ENCODE measurements at places on chromosomes 6 and 20.
A peak's percentile ranks its signal among the peaks of the same experiment; 100 is the strongest.

DNA sequence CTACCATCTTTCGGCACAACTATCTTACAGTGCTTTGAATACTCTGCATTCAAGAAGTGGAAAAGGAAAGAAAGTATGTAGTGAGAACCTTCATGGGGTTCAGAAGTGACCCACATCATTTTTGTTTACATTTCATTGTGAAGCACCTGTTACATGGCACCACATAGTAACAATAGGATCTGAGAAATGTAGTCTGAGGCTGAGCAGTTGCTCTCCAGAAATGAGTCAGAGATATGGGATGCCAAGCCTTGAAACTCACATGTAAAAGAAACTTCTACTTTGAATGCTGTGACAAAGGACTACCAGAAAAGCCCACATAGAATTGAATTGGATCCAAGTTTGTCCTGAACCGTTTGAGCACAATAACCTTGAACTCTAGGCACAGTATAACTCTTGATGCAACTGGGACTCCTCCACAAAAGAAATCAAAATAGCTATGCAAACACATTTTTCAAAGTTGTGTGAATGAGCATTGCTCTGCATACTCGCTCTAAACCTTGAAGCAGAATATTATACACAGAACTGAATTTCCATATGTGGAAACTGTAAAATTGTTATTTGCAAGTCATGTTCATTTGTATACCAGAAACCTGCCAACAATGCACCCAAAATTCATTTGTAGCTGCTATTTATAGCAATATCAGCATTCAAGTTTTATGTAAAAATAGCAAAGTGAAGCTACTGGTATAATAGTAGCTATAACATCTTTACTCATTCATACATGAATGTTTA lies 400.9 kb upstream of the POU3F2 start:
- DNase-seq: no peak

- no peak for DNase-seq
Measured at GRCh38 chr6:12890171-12890790, 173.7 kb downstream of the PHACTR1 start.

GRCh38 chr6:156849806-156850205 lies 72.6 kb downstream of the ARID1B start:
- no peak for DNase-seq

GRCh38 chr6:166515072-166515810 lies 71.2 kb downstream of the RAMACL start:
- DNase-seq: no peak

- DNase-seq: no peak
Measured at GRCh38 chr6:43310134-43310533, 1.5 kb upstream of the CRIP3 start.

DNA sequence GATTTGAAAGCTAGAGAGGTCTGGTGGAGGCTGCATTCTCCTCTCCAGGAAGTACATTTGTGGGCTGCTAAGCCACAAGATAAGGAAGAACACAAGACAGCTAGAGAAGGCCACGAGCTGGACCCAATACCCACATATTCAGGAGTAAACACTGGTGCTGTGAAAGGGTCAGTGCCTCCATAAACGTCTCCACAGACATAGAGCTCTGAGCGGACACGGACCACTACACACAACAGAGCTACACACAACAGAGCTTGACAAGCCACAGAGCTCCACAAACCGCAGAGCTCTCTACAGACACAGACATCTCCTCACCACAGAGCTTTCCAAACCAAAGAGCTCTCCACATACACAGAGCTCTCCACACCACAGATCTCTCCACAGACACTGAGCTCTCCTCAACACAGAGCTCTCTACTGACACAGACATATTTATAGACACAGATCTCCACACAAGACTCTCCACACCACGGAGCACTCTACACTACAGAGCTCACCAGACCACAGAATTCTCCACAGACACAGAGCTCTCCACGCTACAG lies 51.9 kb downstream of the ERMARD start:
- no peak for DNase-seq

GRCh38 chr6:126444659-126445273 lies 104.9 kb downstream of the CENPW start:
- DNase-seq: no peak

DNA sequence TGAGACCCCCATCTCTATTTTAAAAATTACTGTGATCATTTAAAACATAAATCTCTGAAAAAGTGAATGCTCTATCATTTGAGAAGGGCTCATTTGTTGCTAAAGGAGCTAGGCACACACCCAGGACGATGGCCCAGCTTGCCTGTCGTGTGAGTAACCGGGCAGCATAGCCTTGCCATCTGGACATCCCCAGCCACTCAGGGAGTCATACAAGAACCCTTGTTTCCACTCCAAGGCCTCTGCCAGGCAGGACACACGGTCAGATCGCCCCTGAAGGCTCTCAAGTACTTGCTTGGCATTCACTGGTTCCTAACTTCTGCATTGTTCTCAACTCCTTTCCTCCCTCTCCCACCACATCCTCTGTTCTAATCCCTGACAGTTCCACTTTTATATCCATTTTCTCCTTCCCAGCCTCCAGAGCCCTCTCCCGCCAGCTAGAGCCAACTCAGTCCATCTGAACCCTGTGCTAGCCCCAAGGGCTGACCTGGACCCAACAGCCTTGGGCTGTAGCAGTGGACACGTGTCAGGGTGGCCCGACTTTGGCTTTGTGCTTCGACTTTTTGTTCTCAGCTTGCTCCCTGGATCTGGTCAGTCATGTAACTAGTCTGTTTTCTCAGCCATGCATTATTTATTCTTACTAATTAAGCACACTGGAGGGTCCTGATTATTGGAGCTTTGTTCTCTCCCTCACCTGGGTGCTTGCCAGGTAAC lies 15.7 kb upstream of the EZR start:
- no peak for DNase-seq

- DNase-seq: no peak
Measured at GRCh38 chr6:74752303-74752702, 453.6 kb downstream of the COL12A1 start.

- DNase-seq: no peak
Measured at GRCh38 chr6:62891065-62891647, 320.1 kb upstream of the FKBP1C start.

DNA sequence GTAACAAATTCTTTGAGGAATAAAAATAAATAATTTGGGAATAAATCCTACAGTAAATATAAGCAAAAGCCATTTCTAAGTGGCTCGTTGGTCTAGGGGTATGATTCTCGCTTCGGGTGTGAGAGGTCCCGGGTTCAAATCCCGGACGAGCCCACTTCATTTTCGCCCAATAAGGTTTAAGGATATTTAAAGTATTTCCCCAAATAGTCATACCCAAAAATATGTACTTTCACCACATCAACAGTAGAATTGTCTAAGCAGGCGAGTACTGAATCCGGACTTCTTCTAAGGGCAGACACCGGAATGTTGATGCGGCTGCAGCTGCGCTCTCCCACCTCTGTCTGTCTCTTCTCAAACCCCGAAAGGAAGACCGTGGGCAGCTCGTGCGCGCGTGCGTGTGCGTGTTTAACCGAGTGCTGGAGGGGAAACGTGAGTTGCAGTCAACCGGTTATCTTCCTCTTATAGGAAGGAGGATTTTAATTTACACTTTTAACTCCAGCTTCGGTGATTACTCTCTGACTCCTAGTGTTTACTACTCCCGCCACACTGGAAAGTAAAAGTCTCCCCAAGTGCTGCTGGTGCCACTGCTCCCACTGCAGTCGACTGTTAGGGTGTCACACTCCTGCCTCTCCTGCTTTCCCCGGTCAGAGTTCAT lies 155.7 kb upstream of the PRSS16 start:
- DNase-seq: no peak

DNA sequence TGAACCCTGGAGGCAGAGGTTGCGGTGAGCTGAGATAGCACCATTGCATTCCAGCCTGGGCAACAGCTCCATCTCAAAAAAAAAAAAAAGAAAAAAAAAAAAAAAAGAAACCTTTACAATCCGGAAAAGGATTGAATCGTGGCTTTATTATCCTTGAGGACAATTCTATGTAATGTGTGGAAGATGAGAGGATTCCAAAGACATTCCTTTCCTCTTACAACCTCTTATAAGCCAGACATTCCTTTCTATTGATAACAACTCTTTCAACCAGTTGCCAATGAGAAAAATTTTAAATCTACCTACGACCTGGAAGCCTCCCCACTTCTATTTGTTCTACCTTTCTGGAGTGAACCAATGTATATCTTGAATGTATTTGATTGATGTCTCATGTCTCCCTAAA lies 91.2 kb upstream of the EEF1E1 start:
- DNase-seq: no peak

DNA sequence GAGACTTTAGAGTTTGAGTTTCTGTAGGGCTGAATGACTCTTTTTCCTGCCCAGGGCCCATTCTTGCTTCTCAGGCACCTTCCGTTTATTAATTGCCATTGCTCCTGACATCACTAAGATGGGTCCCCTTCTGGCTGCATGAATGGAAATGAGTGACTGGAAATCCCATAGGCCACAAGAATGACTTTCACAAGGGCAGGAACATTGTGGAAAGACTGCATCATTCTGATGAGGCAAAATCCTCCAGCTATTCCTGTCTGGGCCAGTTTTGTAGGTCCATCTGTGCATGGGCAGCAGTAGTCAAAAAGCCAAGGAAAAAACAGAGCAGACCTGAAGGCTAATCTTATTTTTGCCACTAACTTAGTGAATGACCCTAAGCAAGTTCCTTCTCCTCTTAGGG lies 19.3 kb downstream of the TMEM74B start:
- DNase-seq: no peak

- DNase-seq: no peak
Measured at GRCh38 chr6:139027620-139028182, 844 bp upstream of the ABRACL start.

DNA sequence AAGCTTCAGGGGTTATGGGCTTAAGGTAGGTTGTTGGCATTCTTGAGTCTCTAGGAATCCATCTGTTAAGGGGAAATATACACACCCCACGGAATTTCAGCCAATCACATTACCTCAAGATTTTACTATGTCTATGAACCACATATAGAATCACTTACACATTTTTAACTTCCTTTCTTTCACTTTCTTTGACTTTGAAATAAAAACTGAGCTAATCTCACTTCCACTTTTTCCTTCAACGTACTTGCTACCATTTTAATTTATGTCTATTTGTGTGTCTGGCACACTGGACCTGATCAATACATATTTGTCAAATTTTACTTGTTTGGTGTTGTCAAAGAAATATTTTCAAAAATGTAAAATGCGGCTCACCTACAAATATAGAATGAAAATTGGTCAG lies 545.4 kb upstream of the JAG1 start:
- DNase-seq: no peak

GRCh38 chr6:63553208-63553607 lies 19.1 kb upstream of the LOC128125822 start:
- no peak for DNase-seq

GRCh38 chr6:126048635-126049034 lies 62.3 kb downstream of the TRMT11 start:
- no peak for DNase-seq

DNA sequence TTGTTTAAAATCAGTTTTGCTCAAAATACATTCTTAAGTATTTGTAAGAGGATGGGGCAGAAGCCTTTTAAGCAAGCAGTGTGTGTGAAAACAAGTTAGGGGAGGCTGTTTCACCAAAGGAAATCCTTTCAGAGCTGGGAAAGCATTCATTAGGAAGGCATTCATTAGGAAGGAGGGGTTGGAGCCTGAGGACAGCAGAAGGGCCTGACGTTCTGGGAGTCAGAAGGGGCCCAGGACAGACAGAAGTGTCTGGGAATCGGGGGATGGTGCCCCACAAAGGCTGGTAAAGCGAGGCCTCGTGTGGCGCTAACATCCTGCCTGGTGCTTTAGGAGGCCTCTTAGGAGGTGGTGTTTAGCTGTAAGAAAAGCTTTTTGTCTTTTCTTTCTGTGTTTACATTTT lies 80.6 kb upstream of the NXT1 start:
- DNase-seq: no peak

GRCh38 chr6:15389084-15389764 lies 143.4 kb downstream of the JARID2 start:
- DNase-seq: no peak

GRCh38 chr20:64219730-64220129 lies 35.8 kb upstream of the PCMTD2 start:
- DNase-seq: no peak

- no peak for DNase-seq
Measured at GRCh38 chr6:3324262-3324942, 65.7 kb downstream of the PSMG4 start.

DNA sequence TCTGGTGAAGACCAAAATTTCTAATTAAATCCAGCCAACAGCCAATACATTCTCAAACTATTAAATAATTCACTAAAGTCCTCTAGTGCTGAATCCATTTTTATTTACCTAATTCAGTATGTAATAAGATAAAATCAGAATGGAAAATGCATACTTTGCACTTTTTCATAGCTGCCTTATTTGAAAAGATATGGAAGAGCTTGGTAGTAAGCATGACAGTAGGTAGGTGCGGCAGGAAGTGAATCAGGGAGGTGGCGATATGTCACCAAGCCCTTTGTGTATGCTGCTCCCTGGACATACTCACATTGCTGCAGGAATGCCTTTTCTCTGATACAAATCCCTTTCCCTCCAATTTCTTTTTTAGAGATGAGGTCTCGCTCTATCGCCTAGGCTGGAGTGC lies 10.2 kb upstream of the TGM3 start:
- no peak for DNase-seq

DNA sequence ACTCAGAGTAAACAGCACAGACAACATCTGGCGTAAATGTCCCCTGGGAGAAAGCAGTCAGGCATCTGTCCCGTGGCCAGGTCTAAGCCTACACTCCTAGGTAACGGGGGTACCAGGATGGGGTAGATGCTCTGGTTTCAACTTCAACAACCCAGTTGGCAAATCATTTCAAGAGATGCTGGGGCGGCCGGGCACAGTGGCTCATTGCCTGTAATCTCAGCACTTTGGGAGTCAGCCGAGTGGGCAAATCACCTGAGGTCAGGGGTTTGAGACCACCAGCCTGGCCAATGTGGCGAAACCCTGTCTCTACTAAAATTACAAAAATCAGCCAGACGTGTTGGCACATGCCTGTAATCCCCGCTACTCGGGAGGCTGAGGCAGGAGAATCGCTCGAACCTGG lies 12.3 kb downstream of the PREX1 start:
- no peak for DNase-seq

DNA sequence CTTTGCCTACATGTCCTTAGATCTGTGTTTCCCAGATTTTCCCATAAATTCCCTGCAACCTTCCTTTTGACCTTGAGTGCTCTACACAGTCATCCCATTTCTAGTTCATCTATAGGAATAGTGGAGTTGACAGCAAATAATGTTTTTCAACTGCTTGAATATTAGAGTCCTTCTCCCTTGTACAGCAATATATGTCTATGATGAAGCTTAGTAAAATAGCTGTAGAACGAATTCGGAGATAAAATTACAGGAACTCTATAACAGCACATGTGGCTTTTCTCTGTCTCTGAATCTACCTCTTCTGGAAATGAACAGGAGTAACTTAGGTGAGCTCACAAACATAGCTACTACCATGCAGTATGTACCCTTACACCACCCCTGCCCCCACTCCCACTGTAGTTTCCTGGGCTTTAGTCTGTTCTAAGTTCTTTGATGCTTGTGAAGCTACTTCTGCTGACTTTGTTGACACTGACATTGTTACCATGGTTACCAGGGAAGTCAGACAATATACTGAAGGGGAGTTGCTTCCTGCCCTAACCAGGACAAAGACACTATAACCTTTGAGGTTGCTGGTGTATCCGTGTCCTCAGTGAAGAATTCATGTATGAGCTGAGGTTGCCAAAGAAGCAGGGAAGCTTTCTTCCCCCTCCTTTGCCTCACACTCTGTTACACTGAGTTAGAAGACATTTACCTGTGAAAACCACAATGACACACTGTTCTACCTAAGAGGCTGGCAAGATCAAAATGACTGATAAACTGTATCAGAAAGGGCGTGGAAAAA lies 35.8 kb upstream of the SHLD1 start:
- peak; percentile 39 for DNase-seq

All from activated naive CD4-positive, alpha-beta T cell (primary cell).